ENCODE measurements at places on chromosomes 12 and 14. TPM values are rescaled to one million over a fixed set of nuclear protein-coding genes. Genes with fewer than 3 reads are reported as not detected.
A peak's percentile ranks its signal among the peaks of the same experiment; 100 is the strongest.

The KCNC2 gene
- total RNA-seq, result not detected

The GALC gene
- total RNA-seq, result 9.7 TPM

GRCh38 chr12:54341378-54342300 lies 16.7 kb downstream of the COPZ1 start:
- peak; percentile 67 for DNase-seq
- H3K4me3 ChIP-seq, result no peak overlapping the region
- H3K36me3 ChIP-seq, result peaks cover 23% of the 10 kb centered on the region
- no peaks in the 10 kb centered on the region for H3K27me3 ChIP-seq

GRCh38 chr14:89283327-89284060 lies 133.5 kb downstream of the FOXN3 start:
- H3K4me3 ChIP-seq, result no peak overlapping the region
- no peaks in the 10 kb centered on the region for H3K4me1 ChIP-seq
- no peak overlapping the region for H3K27ac ChIP-seq
- peaks cover 10% of the 10 kb centered on the region for H3K36me3 ChIP-seq
- no peak for DNase-seq
- H3K27me3 ChIP-seq, result no peaks in the 10 kb centered on the region

- H3K4me3 ChIP-seq, result no peak overlapping the region
- H3K4me1 ChIP-seq, result peaks cover 3% of the 10 kb centered on the region
- no peaks in the 10 kb centered on the region for H3K36me3 ChIP-seq
- DNase-seq, result peak; percentile 49
Observed at GRCh38 chr14:102164241-102164641, 24.5 kb downstream of the WDR20 start.

DNA sequence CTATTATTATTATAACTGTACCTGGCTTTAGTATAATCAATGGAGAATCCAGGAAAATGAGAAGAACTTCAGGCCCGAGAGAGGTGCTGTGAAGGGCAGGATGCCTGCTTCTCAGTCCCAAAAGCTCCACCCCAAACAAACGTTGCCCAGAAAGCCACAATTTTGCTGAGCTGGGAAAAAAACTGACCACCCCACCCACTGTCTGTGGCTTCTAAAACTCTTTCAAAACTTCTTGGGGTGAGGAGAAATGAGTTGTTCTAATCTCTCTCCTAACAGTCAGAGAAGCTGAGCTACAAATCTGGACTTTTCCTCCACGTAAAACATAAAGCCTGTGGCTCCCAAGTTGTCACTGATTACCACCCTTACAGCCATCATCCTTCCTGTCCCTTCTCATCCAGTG lies 13.4 kb downstream of the VDR start:
- 0 out of 2 replicates have a peak, but pooled peaks cover 2% of the 10 kb centered on the region for H3K4me1 ChIP-seq
- no peaks in the 10 kb centered on the region for H3K36me3 ChIP-seq
- no peak for DNase-seq
- H3K27ac ChIP-seq, result no peak overlapping the region
- H3K4me3 ChIP-seq, result no peak overlapping the region

GRCh38 chr12:107405436-107405835 lies 280.2 kb upstream of the PWP1 start:
- no peak overlapping the region for H3K4me3 ChIP-seq
- no peaks in the 10 kb centered on the region for H3K36me3 ChIP-seq
- H3K27me3 ChIP-seq, result no peaks in the 10 kb centered on the region
- H3K27ac ChIP-seq, result no peak overlapping the region
- H3K4me1 ChIP-seq, result peaks cover 6% of the 10 kb centered on the region
